ENCODE measurements at places on chromosomes 12 and 14. TPM values are rescaled to one million over a fixed set of nuclear protein-coding genes. Genes with fewer than 3 reads are reported as not detected.
A peak's percentile ranks its signal among the peaks of the same experiment; 100 is the strongest.

GRCh38 chr12:120649442-120650232 is 9.2 kb downstream of the CABP1 start:
- DNase-seq: peak; percentile 74

DNA sequence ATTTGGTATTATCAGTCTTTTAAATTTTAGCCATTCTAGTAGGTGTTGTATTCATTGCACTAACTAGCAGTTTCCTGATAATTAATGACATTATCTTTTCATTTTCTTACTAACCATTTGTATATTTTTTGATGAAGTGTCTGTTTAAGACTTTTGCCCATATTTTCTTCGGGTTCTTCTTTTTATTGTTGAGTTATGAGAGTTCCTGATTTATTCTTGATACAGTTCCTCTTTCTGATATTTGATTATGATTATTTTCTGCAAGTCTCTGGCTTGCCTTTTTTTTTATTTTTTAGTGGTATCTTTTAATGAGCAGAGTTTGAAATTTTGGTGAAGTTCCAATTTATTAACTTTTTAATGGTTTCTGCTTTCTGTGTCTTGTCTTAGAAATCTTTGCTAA is 6.2 kb upstream of the RNU6-7 start:
- DNase-seq: no peak

GRCh38 chr14:104878582-104878981 is 13.5 kb downstream of the CEP170B start:
- peak; percentile 4 for DNase-seq

DNA sequence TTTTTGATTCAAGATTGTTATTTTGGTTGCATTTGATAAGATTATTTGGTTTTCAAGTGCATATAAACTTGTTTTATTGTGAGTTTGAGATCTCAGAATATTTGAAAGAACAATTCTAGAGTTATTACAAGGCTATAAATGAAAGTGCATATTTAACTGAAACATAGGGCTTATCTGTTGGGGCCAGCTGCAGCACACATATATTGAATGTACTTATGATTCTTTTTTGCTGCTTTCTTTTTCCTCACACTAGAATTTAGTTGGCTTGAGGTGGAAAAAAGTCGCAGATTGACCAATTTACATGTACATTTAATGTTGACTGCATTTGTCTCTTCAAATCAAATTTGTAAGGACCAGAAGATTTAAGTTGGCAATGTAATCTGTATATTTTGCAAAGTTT is 88.0 kb downstream of the PCNX1 start:
- no peak for DNase-seq

DNA sequence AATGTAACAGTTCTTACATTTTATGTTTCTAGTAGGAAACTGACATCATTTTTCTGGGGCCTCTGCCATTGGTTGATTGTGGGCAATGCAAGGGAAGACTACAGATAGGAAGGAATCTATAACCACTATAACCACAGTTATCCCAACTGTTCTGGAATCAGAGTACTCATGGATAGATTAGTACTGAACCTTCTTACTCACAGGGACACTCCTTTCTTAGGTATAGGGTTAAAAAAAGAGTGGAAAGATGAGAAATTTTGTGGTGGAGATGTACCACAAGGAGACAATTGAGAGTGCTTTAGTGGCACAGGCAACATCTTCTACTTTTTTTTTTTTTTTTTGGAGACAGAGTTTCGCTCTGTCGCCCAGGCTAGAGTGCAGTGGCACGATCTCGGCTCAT is 21.0 kb downstream of the TMEM116 start:
- no peak for DNase-seq

Gene PROX2
- total RNA-seq: not detected

DNA sequence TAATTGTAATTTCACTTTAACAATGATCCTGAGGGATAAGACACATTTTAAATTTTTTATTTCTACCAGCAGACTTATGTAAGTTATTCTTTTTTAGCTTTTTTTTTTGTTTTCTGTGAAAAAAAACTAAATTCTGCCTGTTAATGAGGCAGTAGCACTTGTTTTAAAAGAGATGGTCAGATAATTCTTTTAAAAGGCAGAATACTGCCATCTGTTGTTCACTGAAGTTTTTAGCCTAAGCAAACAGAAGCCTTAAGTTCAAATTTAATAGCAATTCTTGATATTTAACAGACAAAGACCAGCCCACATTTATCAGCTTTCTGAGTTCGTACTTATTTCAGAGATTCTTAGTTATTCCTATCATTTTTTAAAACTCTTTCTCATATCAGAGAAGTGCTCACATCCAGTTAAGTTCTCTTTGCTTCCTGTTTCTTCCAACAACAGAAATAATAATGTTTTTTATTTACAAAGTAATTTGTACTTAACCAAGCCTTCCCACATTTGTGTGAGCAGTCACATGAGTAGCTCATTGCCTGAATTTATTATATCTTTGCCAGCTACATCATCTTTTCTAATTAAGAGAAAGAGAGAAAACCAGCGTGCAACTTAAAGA is 93.4 kb upstream of the SLCO1C1 start:
- no peak for DNase-seq

GRCh38 chr14:73289308-73289707 is 52.0 kb downstream of the PAPLN start:
- no peak for DNase-seq

Gene SERPINA9
- total RNA-seq: not detected

DNA sequence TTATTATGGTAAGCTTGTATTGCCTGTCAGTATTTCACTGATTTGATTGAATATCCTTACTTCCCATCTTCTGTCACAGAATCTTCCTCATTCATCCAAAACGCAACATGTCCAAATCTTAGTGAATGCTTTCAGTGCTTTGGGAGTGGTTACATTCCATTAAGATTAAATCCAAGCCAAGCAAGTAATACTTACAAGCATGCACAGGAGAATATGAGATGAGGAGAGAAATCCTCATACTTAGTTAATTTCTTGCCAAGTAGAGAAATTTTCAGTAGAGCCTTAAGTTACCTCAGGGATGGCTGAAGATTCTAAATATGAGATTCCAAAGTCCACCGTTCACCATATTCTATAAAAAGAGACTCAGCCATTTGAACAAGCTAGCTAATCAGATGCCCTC is 316.0 kb downstream of the RAD51B start:
- DNase-seq: no peak

- no peak for DNase-seq
These were observed 369.0 kb upstream of the FAR2 start for GRCh38 chr12:28780096-28780495.

Measured in heart left ventricle (tissue), 16 donors.